ENCODE measurements at places on chromosomes 3 and 15.
A peak's percentile ranks its signal among the peaks of the same experiment; 100 is the strongest.

- no peak for DNase-seq
Measured at GRCh38 chr3:170081079-170081741, 43.4 kb downstream of the GPR160 start.

- DNase-seq, result no peak
Measured at GRCh38 chr15:38150794-38151193, 101.8 kb upstream of the SPRED1 start.

- peak; percentile 85 for DNase-seq
Measured at GRCh38 chr3:48208076-48208475, 15.2 kb upstream of the CAMP start.

DNA sequence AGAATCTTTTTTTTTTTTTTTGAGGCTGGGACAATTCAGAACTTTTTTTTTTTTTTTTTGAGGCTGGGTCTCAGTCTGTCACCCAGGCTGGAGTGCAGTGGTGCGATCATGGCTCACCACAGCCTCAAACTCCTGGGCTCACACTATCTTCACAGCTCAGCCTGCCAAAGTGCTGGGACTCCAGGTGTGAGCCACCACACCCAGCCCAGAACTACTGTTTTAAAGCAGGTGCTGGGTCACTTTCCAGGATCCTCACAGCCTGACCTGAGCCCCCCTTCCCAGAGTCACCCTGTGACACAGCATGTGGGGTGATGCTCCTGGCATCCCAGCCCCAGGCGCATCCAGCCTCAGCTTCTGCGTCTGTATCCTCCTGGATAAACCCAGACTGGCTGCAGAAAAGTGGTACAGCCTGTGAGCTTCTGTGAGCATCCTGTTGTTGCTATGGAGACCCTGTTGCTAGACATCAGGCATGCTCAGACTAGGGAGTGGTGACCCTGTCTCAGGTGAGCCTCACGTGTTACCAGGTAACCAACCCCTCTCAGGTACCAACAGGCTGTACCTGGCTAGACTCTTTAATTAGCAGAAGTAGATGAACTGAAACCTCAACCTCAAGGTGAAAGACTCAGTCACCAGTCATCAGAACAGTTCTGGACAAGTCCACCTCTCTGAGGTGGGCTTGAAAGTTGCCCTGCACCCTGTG lies 15.0 kb downstream of the KLF13 start:
- DNase-seq, result no peak

GRCh38 chr3:173531602-173532001 lies 134.1 kb downstream of the NLGN1 start:
- DNase-seq, result no peak
